Camera-type eye (tissue), 1 donor: ENCODE measurements at places on chromosomes 16 and 17. TPM values are rescaled to one million over a fixed set of nuclear protein-coding genes. Genes with fewer than 3 reads are reported as not detected.

RAB37 gene
- total RNA-seq: 1.6 TPM

CFAP97D1 gene
- not detected for total RNA-seq

PTX4 gene
- total RNA-seq: 1.6 TPM

SPATA32 gene
- total RNA-seq: not detected

SEPTIN12 gene
- total RNA-seq: not detected

CMTM3 gene
- total RNA-seq: 21.8 TPM

EMP2 gene
- total RNA-seq: 21.9 TPM

ORC6 gene
- total RNA-seq: 8.7 TPM

EPOP gene
- 1.1 TPM for total RNA-seq

CD68 gene
- 5.9 TPM for total RNA-seq

TEDC2 gene
- 7.0 TPM for total RNA-seq

HS3ST3B1 gene
- 52.8 TPM for total RNA-seq

COQ9 gene
- total RNA-seq: 50.6 TPM

SALL1 gene
- total RNA-seq: 5.9 TPM

HS3ST4 gene
- total RNA-seq: 1.7 TPM

IGFBP4 gene
- total RNA-seq: 182 TPM

CD300H gene
- not detected for total RNA-seq

IL34 gene
- total RNA-seq: 11.3 TPM

DHRS7C gene
- total RNA-seq: 1.7 TPM

PMFBP1 gene
- total RNA-seq: 3.1 TPM

KRT9 gene
- not detected for total RNA-seq

TPSB2 gene
- total RNA-seq: 5.2 TPM

SLC9A5 gene
- 1.0 TPM for total RNA-seq

KLHL10 gene
- total RNA-seq: 0.16 TPM

IGF2BP1 gene
- total RNA-seq: 12.0 TPM

ITGB3 gene
- total RNA-seq: 18.4 TPM
